ENCODE measurements at places on chromosomes 7 and 10.
A peak's percentile ranks its signal among the peaks of the same experiment; 100 is the strongest.

- no peak for DNase-seq
Measured at GRCh38 chr7:106394526-106394925, 109.7 kb upstream of the NAMPT start.

GRCh38 chr7:151400626-151401315, 9.1 kb downstream of the WDR86 start:
- DNase-seq, result no peak

DNA sequence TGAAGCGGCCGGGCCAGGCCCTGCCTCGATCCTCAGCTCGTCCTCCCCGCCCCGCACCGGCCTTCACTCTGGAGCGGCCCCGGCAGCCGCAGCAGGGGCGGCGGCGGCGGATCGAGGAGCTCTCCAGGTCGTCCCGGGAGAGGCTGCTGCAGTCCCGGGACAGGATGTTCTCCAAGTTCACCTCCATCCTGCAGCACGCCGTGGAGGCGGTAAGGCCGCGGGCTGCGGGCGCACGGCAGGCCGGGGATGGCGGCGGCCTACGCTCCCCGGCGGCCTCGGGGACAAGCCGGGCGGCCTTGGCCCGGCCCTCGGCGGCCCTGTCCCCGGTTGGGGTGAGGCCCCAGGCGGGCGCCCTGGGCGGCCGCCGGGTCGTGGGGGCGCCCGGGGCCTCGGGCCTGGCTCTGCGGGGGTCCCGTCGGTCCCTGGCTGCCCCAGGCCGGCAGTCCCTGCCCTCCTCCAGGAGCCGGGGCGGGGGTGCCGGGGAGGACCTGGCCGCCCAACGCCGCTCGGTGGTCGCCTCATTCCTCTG, 399 bp downstream of the FHIP2A start:
- DNase-seq, result peak; percentile 59

- DNase-seq, result no peak
Measured at GRCh38 chr10:69781576-69781975, 20.1 kb upstream of the COL13A1 start.

DNA sequence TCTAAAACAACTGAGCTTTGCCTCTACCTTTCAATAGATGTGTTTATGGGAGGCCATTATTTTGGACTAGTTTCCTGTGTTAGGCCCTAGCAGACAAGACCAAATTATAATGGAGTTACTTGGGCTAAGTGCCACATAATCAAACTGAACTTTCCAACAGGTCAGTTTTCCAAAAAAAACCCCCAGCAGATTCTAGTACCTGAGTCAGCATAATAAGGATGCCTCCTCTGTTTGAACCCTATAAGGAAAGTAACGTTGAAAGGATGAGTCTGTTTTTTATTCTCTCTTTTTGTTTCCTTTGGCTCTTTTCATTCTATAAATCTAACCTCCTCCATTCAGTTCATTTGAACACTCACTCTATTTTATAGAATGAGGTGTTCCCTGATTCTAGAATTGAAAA, 148.1 kb upstream of the FAM3C start:
- no peak for DNase-seq

- DNase-seq, result no peak
Measured at GRCh38 chr10:62620491-62620890, 184.0 kb upstream of the ADO start.

DNA sequence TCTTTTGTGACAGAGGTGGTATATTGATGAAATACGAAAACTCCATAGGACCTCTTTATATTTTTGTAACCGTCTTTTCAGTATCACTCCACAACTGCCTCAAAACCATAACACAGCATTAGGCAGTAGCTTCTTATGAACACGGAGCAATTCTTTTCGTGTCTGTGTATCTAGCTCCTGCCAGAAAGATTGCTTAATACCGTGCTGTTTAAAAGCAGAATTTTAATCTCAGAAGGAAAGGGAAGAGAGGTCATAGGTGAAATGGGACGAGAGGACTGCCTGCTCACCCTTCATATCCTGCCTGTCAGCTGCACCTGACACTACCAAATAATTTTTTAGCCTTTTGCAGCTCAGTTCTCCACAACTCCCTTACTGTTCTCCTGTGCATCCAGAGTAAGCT, 200.7 kb downstream of the DNAH11 start:
- no peak for DNase-seq

GRCh38 chr10:93076871-93077270, 3.2 kb downstream of the CYP26A1 start:
- no peak for DNase-seq

- no peak for DNase-seq
Measured at GRCh38 chr7:97016381-97017191, 8.0 kb downstream of the DLX5 start.

DNA sequence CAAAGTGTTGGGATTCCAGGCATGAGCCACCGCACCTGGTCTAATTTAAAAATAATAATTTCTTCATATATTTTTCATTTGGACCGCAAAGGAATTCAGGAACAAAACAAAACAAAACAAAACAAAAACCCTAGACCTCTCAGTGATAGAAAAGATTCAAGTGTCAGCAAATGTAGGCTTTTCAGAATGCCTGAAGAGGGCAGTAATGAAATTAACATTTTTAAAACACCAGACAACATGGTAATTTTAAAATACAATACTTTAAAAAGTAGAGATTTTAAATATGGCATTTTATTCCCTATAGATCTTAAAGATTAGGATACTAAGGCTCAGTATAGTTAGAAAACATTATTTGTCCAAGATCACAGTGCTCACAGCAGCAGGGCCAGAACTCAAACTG, 36.6 kb downstream of the DNMBP start:
- DNase-seq, result no peak

DNA sequence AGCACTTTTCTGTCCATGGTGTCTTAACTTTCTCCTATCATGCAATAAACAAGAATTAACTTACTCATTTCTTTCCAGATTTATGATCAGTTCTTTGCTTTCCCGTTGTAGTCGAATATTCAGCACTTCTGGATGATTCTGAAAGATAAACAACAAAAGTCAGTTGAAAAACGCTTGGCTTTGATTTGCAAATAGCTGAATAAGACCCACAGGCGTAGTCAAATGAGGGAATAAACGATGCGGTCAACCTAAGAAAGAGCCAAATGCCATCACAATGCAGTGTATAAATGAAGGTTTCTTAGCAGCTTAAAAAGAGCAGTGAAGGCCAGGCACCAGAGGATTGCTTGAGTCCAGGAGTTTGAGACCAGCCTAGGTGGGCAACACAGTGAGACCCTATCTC, 109.4 kb downstream of the ADAM12 start:
- no peak for DNase-seq

DNA sequence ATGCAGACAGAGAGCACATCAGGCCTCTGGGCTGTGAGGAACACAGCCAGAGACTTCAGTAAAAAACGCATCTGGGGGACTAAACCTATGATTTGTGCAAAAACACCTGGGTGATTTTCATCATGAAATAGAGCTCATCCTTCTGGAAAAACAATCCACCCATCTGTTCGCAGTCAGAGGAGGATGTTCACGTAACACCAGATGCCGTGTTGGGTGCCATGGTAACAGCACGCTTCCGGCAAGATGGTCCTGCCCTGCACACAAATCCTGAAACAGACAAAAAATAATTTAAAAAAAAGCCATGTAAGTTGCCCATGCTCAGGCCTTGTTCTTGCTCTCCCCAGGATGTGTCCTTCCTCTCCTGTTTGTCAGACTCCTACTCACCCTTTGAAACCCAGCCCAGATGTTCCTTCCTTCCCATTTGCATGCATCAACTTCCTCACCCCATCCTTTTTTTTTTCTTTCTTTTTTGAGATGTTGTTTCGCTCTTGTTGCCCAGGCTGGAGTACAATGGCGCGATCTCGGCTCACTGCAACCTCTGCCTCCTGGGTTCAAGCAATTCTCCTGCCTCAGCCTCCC, 28.3 kb upstream of the GNA12 start:
- no peak for DNase-seq

- no peak for DNase-seq
Measured at GRCh38 chr10:72759584-72759983, 67.6 kb downstream of the MCU start.

DNA sequence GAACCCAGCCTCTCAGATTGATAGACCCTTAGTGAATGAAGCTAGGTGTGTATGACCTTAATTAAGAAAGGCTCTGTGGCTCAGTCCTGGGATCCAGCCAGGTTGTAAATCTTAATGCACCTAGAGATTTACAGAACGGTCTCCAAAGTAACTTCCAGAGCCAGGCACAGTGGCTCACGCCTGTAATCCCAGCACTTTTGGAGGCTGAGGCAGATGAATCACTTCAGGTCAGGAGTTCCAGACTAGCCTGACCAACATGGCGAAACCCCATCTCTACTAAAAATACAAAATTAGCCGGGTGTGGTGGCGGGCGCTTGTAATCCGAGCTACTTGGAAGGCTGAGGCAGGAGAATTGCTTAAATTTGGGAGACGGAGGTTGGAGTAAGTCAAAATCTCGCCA, 24.3 kb downstream of the CALHM2 start:
- DNase-seq, result no peak

DNA sequence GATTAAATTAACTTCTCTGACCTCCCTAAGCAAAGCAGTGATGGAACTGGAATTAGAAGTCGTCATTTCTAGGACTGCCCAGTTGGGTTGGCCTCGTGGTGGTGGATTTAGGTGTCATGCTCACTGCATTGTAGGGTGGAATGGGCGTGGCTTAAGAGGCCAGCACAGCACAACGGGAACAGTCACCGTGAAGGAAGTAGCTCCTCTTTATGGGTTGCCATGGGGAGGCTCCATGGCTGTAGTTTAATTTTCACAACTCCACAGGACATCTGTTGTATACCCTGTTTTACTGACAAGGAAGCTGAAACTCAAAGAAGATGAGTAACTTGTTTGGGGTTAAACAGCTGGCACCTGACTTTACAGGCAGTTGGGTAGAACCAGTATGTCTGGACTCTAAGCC, 208.3 kb downstream of the CELF2 start:
- no peak for DNase-seq

DNA sequence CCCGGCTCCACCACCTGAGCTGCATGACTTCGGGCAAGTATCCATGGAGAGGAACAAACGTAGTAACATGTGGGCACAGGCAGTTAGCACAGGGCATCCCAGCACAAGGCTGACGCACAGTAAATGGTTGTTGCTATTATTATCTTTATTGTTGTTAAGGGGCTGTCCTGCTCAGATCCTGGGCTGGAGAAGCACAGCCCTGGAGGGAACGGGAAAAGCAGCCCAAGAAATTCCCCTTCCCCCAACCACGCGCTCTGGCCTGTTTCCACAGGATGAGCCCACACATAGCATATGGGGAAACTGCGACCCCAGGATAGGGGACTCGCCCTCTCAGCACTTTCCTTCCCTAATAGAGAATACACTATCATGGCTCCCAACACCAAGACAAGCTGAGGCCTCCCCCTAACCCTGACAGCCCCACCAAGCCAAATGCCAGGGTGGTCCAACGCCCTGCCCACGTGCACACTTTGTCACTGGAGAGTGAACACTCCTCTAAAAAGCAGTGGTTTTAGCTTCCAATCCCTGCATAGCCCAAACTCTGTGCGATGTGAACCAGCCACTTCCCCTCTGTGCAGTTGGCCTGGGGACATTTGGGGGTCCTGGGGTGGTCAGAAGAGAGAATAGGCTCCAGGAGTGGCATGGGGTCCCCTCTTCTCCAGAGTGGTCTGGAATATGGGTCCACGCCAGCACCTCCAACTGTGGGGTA, 11.0 kb downstream of the PSD start:
- no peak for DNase-seq

DNA sequence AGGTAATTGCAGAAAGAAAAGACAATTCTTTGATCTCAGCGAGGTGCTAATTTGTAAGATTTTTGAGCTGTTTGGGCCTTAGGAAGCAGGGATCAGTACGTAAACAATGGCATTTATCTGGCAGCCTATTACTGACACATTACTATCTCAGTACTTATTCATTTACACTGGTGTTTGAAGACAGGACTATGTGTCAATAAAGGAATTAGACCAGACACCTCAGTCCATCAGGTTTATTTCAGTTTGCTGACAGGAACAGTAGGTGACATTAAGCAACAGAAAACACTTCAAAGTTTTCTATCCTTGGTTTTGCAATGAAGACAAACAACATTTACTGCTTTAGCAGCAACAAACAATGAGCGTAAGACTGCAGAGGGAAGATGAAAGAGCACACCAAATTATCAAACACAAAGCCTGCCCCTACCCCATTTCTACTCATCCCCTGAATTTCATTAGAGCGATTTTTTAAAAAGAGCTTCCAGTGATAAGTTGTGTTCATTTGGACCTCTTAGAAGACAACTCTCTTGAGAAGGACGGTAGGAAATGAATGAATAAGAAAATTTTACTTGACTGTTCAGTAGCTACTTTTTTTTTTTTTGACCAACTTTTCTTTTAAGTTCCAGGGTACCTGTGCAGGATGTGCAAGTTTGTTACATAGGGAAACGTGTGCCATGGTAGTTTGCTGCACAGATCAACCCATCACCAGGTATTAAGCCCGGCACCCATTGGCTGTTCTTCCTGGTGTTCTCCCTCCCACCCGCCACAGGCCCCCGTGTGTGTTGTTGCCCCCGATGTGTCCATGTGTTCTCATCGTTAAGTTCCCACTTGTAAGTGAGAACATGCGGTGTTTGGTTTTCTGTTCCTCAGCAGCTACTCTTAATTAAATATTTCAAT, 138.8 kb downstream of the DKK1 start:
- no peak for DNase-seq

DNA sequence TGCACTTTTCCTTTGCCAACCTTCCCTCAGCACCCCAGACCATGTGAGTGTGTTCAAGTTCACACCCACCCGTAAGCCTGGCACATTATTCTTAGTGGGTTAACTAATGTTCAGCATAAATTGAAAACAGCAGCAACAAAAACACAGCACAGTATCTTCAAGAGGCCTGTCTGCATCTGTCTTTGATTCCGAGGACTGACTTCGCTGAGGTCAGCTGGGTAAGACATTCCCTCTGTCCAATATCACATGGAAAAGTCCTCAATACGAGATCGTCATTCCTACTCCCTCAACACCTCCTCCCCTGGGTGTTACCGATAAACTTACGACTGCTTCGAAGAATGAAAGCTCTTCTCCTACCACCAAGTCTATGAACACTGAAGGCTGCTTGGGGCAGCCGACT, 218.8 kb downstream of the SFMBT2 start:
- DNase-seq, result no peak

DNA sequence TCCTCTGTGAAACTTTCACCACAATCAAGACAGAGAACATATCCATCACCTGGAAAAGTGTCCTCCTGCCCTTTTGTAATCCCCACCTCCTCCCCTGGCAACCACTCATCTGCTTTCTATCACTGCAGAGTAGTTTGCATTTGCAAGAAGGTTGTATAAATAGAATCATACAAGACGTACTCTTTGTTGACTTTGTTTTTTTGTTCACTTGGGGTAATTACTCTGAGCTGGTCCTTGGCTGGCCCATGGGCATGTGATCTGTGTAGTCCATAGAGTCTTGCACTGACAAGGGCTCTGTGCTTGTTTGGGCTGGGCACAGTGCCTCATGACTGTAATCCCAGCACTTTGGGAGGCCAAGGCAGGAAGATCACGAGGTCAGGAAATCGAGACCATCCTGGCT, 7.8 kb upstream of the HACD1 start:
- no peak for DNase-seq

- DNase-seq, result peak; percentile 84
Measured at GRCh38 chr7:151876899-151877777, at the start of gene PRKAG2. Gene PRKAG2 (minus strand): TSS chr7:151877115. CDS start chr7:151876620, 495 bp downstream.

GRCh38 chr7:134495546-134495945, 31.8 kb upstream of the AKR1B10 start:
- no peak for DNase-seq

All from SJCRH30 (cell line).